ENCODE measurements at places on chromosomes 7 and 10.

- no peak for DNase-seq
Observed at GRCh38 chr7:81990395-81990794, 220.5 kb upstream of the HGF start.

GRCh38 chr7:27399791-27400567 lies 157.4 kb downstream of the EVX1 start:
- DNase-seq: no peak

- DNase-seq: no peak
Observed at GRCh38 chr10:120601999-120602398, 145.0 kb downstream of the PLPP4 start.

GRCh38 chr7:112411186-112411795 lies 39.0 kb upstream of the IFRD1 start:
- peak; percentile 68 for DNase-seq

GRCh38 chr10:23693925-23694324 lies 255.1 kb downstream of the OTUD1 start:
- no peak for DNase-seq

- DNase-seq: no peak
Observed at GRCh38 chr7:5625938-5626337, 155.5 kb downstream of the RNF216 start.

- DNase-seq: peak; percentile 91
Observed at GRCh38 chr10:17216217-17216900, 11.7 kb upstream of the VIM start.

DNA sequence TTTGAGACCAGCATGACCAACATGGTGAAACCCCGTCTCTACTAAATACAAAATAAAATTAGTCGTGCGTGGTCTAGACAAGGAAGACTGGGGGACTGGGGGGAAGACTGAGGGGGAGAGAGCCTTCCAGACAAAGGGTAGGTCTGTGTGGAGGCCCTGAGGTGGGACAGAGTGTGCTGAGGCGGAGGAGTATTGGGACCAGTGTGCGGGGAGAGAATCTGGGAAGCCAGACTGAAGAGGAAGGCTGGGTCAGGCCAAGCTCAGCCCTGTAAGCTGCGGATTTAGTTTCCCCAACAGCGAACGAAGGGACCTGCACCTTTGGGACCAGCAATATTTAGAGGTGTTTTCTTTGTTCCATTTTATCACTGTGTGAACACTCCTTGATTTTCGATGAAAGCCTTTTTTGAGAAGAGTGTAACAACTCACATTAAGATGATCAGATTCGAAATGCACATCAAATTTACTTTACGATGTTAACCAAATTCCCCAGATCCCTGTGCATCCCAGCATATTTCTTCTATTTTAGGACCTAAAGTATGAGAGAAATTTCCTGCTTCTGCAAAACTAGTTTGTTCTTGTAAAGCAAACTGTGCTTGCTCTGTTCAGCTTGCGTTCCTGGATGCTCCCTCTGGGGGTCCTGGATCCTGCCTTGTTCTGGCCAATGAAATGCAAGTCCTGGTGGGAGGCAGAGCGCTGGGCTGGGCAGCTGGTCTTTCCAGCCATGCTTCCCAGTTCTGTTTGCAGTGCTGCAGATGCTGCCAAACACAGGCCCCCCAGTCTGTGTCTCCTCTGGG lies 39.4 kb downstream of the PLAU start:
- DNase-seq: no peak

- DNase-seq: no peak
Observed at GRCh38 chr7:29989257-29989995, at the start of gene SCRN1. TSS of gene SCRN1 (minus strand) at chr7:29989801. CDS start at chr7:29969067, 20,734 bp downstream.

- no peak for DNase-seq
Observed at GRCh38 chr10:59757966-59758365, 4.7 kb upstream of the MRLN start.

DNA sequence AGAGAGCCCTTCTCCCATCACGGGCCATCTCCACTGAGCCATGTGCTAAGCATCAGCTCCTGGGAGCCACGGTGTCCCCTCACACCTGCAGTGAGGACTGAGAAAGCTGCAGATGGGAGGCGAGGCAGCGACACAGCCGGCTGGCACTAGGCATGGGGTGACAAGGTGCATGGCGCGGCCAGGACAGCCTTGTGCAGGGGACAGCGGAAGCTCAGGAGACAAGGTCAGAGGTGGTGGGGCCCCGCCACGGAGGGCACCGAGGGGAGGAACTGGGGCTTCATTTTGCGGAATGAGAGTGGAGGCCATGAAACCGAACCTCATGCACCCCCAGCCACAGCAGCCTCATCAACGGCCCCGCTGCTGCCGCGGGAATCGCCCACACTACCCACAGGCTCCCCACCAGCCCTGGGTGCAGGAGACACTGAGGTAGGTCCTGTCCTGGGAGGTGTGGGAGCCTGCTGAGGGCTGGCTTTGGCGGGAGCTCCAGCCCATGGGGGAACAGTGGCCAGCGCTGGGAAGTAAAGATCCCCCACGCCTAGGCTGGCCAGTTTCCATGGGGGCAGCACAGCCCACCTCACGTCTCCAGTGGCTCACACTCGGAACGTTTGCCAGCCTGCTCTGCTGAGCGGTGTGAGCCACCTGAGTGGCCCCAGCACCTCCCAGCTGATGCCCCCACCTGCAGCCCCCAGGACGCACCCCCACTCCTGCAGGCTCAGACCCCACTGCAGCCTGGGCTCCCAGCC lies 71.2 kb upstream of the INSIG1 start:
- no peak for DNase-seq

DNA sequence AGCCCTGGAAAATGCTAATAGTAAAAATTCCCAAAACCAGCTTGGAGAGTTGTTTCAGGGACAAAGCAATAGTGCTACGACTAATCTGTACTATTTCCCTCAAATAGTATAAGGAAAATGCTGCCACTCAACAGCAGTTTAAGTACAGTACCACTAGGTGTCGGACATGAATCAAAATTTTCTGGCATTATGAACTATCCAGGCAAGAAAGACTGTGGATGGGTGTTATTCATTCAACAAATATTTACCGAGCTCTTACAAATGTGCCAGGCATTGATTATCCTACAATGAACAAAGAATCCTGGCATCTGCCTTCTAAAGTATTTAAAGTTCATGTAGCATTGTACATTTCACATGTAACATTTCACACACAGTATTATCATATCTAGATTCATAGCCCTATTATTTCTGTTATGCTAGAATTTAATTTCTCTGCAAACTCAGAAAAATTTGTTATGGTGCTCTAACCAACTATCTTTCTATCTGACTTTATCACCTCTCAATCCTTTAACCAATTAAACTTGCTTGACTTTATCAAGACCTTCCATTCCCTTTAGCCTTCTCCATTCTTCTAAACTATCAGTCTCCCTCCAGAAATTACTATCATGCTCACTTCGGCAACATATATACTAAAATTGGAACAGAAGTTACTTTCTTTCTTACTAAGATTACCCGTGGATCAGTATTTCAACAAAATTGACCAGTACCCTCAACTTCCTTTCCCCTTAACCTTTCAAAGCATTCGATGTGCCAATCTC lies 80.6 kb downstream of the ARHGAP21 start:
- peak; percentile 69 for DNase-seq

DNA sequence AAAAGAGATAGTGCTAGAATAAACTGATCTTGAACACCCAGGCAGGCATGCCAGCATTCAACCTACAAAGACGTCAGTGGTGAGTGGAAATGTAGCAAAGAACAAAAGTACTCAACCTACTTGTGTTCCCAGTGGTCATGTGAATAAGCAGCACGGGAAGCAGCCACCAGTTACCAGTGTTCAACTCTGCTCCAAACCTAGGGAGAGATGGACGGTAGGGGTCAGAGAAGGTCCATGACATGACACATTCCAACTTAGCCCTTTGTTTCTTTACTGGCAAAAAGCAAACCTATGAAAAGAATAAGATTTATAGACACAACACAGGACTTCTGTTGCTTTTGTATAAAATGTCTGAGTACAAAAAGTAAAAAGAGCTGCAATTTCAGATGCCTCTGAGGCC lies 511.4 kb downstream of the XPNPEP1 start:
- DNase-seq: peak; percentile 45

DNA sequence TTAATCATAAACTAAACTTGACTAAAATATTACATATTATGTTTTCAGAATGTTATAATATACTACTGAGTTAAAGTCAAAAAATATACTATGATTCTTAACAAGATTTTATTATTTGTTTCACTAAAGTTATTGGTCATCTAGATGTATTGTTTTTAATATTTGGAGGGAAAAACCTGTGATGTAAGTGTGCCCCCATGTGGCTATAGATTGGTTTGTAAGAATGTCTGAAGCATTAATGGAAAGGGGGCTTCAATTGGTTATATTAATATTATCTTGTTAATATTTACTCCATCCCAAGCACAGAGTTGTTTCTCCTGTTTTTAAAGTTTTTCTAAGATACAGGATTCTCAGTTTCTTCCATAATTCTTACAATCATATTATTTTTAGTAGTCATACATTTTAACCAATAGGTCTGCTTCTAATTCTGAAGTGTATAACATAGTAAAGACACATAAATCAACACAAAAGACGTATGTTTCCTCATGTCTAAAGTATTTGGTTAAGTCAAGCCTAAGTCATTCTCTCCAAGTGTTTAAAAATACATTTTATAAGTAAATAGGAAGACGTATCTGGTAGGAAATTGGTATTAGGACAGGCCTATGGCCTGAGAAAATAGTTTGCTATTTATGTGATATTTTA lies 58.0 kb downstream of the GNAT3 start:
- DNase-seq: peak; percentile 67

- no peak for DNase-seq
Observed at GRCh38 chr10:117716889-117717288, 174.3 kb downstream of the EMX2 start.

DNA sequence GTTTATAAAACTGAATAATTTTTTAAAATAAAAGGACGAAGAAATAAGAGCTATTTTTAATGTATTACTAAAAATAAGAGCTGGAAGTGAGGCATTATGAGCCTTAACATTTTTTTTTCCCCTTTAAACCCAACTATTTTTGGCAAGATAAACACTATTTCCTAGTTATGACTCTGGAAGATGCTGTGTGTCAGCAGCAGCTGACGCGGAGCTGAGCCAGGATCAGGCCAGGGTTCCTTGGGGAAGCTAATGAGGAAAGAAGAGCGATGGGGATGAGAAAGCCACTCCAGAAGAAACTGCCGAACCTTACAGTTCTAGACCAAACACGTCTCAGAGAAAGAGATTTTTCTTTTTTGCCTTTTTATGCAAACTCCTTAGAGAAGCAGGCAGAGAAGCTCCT lies 85.9 kb downstream of the USP6NL start:
- no peak for DNase-seq

- no peak for DNase-seq
Observed at GRCh38 chr7:55498142-55498541, 74.2 kb downstream of the VOPP1 start.

DNA sequence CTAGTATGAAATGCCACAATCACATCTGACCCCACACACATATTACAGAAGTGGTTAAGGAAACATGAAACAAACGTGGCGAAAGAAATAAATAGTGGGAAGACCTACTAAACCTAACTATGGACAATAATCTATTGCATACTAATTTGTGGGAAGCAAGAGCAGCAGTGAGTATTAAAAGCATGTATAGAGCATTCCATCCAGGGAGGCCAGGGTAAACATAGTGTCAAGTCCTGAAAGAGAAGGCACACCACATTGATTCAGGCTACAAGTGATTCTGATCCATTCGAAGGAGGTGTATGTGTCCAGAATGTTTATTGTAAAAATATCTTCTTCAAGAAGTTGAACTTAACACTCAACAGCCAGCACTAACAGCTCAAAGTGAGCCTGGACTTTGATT lies 29.2 kb downstream of the CACNA2D1 start:
- no peak for DNase-seq

- no peak for DNase-seq
Observed at GRCh38 chr10:67115972-67116371, 190.1 kb downstream of the LRRTM3 start.

DNA sequence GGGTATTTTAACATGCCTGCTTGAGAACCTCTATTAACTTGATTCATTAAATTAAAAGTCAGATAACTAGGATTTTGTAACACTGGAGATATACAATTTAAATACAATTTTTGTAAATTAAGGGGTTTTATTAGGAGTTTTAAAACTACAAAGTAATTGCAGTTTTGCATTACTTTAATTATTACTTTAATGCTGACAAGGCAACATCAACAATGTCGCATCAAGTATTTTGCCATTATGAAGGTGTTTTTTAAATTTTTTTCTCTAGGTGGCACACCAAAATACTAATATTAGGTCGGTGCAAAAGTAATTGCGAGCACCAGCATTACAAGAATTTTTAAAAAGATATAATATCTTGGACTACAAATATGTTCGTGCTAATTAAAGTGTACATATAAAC lies 513.4 kb downstream of the ANKRD7 start:
- no peak for DNase-seq

DNA sequence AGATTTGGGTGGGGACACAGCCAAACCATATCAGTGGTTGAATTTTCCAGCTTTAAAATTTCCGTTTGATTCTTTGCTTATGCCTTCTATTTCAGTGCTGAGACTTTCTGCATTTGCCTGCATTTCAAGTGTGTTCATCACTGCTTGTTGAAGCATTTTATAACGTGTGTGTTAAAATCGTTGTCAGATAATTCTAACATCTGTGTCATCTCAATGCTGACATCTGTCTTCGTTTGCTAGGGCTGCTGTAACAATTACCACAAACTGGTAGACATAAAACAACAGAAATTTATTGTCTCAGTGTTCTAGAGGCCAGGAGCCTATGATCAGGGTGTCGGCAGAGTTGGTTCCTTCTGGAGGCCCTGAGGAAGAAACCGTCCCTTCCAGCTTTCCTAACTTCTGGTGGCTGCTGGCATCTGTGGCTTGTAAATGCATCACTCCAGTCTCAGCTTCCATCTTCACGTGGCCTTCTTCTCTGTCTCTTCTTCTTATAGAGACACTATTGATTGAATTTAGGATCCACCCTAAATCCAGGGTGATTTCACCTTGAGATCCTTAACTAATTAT lies 71.1 kb upstream of the SDK1 start:
- no peak for DNase-seq

GRCh38 chr7:859359-860030 lies 16.9 kb upstream of the GET4 start:
- DNase-seq: no peak

GRCh38 chr10:71270301-71271220 lies 48.5 kb upstream of the SLC29A3 start:
- peak; percentile 71 for DNase-seq

Data from SK-MEL-5 (cell line).